T-helper 9 cell (primary cell): ENCODE measurements at places on chromosomes 3 and 15.
A peak's percentile ranks its signal among the peaks of the same experiment; 100 is the strongest.

GRCh38 chr15:101619615-101619865 lies 32.6 kb downstream of the TM2D3 start:
- no peak for DNase-seq

DNA sequence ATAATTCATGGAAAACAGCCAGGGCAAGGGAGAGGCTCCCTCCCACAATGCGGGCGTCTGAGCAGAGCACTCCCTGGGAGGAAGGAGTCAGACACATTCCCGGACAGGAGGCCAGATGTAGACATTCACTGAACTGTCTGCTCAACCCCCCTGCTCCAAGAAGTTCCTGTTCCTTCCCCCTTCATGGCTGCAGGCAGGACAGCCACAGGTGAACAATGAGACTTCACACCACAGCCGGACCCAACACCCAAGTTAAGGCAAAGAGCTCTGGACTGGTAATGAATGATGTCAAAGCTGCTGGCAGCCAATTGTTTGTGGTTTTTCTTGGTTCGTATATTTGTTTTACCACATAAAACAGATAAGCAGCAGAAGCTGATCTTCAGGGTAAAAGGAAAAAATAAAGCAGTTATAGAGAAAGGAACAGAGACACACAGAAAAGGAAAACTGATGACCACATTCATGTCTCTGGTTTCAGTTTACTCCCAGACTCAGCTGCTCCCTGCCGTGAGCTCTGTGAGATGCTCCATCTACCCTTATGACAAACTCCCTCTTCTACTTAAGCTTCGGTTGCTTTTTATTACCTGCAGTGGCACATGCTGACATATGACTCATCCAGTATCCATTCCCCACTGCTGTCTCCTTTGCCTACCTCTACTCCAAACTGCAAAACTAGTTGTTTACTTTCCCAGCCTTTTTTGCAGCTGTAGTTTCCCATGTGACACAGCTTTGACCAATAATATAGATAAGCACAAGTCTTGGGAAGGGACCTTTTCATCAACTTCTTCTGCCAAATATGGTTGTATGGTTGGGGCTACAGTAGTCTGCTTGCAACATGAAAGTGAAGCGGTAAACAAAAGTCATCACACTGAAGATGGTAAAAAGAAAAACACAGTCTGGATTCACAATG lies 33.1 kb downstream of the DZIP1L start:
- DNase-seq: no peak

GRCh38 chr3:182914341-182914740 lies 66.0 kb downstream of the DCUN1D1 start:
- no peak for DNase-seq

DNA sequence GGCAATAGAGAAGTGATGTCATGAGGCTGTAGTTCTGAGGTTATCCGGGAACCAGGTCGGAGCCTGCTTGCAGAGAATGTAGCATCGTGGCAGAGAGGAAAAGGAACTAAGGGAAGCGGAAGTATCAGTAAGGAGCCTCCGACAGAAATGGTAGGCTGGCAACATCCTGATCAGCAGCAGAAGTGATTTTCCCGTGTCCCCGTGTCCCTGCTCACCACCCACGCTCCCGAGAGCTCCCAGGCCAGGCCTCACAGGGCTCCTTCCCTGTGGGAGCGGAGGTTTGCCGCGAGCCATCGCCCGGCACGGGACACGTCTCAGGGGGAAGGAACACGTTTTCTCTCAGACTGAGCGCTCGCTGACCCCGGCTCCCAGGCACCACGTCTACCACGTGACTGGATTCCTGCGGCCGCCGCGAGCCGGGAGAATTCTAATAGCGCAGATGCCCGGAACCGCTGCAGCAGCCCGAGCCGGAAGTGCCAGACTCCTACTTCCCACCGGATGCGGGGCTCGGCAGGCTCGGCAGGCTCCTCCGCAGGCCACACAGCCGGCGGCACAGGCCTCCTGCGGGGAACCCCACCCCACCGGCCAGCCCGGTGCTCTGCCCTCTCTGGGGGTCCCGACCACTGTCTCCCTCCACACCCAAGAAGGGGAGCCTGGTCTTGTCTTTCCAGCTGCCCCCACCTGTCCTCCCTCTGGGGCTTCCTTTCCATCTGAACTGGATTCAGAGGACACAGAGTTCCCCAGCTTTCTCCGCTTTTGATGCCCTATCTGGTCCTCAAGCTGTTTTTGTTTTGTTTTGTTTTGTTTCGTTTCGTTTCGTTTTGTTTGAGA lies 99.3 kb downstream of the BDH1 start:
- peak; percentile 10 for DNase-seq

GRCh38 chr3:42276141-42277132 lies 10.5 kb upstream of the CCK start:
- no peak for DNase-seq

DNA sequence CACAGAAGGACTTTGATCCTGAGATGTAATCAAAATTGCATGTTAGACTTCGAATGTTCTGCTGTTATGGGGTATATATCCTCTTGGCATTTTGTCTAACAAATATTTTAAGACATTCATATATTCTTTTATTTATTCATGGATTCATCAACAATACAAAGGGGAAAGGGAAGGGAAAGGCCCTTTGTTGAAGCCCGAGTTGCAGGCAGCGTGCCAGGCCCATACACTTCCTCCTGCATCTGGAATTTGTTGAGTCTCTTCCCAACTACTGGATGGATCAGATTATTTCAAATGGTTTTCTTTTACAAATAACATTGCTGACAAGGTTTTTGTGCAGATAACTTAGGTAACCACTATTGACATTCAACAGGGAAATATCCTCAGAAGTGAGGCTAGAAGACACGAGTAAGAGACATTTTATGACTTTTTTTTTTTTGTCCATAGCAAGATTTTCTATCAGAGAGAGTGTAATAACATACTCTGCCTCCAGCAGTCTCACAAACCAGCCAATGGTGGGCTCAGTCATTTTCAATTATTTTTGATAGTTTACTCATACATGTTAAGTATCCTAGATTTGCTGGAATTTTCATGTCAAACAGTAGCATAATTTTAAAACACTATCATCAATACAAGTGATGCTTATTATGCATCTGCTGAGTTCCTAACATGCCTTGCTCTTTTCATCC lies 94.3 kb downstream of the RPL39L start:
- DNase-seq: no peak

- no peak for DNase-seq
Observed at GRCh38 chr15:77821188-77821958, 188.7 kb upstream of the LINGO1 start.

DNA sequence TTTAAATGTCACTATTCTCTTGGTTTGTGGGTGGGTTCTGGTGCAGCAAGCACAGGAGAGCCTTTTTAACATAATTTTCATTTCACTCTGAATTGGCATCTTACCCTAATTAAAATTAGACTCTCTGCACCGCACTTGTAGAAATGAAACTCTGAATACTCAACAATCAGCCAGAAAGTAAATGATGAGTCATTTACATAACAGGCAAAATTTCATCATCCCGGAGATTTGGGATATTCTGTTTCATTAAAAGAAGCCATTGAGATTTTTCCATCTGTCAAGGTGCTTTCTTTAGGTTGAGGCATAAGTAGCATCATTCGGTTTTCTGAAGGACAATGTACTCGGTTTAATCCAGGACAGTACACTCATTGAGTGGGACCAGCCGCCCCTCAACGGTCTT lies 111.0 kb downstream of the RFTN1 start:
- no peak for DNase-seq

- DNase-seq: no peak
Observed at GRCh38 chr3:55197021-55197420, 269.2 kb upstream of the LRTM1 start.

DNA sequence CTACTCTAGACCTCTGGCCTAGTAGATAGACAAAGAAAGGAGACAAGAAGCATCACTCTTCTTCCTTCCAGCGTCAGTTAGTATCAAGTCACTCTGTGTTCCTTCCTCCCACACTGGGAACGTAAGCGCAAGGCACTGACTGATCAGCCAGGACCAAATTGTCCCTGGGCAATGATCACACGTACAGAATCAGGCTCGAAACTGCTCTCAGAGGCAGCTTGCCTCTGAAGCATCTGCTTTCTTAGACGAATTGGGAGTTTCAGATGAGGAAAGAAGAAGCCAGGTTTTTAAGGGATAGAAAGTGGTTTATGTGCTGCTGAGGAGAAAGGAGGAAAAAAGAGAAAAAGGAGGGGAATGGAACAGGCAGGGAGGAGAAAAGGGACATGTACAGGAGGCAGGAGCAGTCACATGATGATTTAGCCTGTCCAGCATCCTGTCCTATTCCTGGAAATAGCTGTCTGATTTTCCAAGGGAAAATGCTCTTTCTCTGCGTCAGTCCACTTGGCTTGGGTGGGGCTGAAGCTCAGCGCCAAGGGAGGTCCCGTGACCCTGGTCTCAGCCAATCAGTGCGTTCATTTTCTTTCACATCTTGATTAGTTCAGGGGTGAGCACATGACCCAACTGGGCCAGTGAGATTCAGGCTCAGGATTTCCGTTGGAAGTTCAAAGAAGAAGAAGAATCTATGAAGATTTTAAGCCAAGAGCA lies 102.0 kb upstream of the PRICKLE2 start:
- DNase-seq: no peak

DNA sequence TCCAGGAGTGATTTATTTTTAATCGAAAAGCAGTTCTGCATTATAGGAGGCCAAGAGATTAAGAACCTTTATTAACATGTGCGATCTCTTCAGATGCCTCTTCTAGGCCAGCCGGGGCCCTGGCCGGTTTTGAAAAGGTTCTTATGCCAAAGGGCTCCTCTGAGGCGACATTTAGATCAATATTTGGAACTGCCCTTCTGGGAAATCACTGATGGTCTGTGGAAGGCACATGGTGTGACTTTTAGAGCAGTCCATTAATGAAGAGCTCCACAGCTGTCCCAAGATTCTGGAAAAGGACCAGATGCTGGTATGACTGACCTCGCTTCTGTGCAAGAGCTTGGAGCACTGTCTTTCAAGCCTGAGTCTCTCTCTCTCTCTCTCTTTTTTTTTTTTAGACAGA lies 19.7 kb downstream of the MGLL start:
- DNase-seq: no peak

GRCh38 chr3:61526308-61526707 lies 35.1 kb upstream of the PTPRG start:
- no peak for DNase-seq

DNA sequence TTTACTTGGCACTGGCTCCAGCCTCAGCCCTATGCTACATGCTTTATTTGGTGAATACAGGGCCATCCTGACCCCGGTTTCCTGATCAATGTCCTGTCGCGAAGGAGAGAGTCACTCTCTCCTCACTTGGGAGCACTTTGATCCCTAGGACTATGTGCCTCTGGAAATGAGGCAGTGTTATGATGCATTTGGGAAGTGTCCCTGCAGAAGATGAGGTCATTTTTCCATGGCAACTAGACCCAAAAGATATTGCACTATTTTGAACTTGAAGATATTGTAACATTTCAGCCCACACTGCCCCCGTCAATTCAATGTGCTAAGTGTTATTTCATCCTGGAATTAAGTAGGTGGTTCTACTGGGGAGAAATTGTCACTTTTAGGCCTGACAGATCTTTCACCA lies 68.0 kb downstream of the LRRK1 start:
- no peak for DNase-seq

DNA sequence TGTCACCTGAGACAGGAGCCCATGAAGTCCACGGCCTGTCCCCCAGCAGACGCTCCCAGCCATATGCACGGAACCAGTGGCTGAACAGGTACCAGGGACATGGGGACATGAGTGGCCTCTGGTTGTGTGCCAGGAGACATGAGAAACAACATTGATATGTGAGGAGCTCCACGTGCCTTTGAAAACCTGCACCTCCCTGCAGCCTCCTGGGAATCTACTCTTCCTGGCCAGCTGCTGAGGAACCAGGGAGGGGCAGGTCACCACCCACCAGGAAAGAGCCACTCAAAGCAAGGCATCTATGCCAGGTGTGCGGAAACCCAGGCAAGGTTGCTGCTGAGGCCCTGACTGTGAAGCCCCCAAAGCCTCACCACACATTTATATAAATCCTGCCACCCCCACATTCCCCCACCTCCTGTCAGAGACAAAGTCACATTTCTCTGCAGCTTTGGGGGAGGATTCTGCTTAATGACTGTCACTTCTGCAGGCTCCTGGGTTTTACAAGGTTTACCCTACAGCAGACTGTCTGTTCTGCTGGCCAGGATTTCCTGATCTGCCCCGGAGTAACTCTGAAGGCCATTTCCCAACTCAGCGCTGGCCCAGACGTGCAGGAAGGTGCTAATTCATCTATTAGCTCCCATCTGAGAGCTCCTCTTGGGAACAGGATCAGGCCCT lies 110.8 kb downstream of the ADCY5 start:
- DNase-seq: no peak

DNA sequence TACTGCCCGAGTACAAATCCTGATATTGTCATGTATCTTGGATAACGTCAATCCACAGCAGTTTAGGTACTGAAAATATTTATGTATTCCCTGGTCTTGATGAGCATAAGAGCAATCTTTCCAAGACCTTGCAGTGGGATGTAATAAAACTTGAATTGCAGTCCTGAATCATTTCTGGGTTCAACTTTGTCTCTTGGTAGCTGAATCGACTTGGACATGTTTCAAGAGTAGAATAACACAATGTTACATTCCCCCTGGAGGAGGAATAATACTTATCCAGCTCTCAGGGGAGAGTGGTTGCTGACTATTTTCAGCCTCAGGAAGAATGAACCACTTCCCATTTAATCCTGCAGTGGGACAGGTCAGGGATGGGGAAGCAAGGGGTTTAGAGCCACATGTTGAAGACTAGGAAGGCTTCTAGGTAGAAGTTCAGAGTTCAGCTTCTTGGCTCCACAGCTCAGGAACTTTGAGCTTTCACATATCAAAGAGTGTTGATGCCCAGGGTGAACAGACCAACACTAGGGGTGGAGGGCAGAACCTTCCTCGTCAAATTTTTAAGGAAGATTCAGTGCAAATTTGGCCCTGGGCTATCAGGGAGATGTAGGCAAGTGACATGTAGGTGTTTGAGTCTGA lies 43.4 kb upstream of the GPD1L start:
- no peak for DNase-seq

DNA sequence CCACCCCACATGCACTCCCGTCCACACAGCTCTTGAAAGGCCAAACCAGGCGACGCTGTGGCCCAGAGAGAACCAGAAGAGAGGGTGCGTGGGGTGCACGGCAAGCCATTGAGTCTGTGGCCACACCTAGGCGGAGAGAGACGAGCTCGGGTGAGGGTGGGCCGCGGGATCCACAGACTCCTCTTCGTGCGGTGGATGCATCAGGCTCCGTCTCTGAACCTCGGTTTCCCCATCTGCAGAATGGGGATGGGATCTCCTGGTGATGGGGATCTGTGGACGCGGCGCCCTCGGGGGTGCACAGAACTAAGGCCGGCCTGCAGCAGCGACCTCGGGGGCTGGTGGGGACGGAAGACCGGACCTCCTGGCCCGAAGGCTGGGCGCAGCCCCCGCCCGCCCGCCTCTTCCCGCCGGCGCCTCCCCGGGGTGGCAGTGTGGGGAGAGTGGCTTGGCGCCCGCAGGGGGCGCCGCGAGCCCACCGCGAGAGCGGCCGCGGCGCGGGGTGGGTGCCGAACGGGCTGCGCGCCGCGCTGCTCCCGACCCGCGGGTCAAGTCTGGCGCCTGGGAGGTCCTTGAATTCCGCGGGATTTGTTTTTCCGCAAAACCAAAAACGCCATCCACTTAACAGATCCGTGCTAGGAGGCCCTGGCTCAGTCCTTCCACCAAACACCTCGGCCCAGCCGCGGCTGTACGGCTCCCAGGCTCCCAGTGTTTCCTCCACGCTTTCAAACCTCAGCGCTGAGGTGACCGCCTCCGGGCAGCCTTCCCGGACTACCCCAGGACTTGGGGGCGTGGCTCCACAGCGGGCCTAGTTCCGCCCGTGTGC lies 13.2 kb upstream of the ADPGK start:
- peak; percentile 19 for DNase-seq

GRCh38 chr3:55201779-55202178 lies 273.9 kb upstream of the LRTM1 start:
- no peak for DNase-seq

GRCh38 chr15:57085267-57085666 lies 166.8 kb downstream of the TCF12 start:
- no peak for DNase-seq

GRCh38 chr3:12990781-12991480 lies 82.3 kb downstream of the IQSEC1 start:
- no peak for DNase-seq
